Stimulated activated CD4-positive, alpha-beta T cell treated with anti-CD3 and anti-CD28 coated beads, Interleukin-4, amount 100 ng/mL, for 1 hour (primary cell): ENCODE measurements at places on chromosomes 1 and 21.

DNA sequence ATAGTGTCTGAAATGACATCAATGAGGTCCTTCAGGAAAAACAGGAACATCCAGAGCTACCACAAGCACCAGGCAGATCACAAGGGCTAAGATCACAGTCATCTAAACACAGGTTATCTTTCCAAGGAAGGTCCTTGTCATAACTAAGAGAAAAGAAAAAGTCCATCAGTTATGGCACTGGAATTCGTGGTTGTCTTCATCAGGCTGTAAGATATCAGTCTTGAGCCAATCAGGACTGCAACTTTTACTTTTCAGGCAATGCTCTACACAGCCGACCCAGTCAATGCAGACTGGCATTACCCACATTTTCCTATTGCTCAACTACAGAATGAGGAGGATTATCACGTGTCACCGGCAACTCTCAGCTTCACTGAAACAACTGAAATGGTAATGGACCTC, 26.4 kb downstream of the SORT1 start:
- DNase-seq = no peak

- DNase-seq = no peak
These were observed 28.7 kb upstream of the DIP2A start for GRCh38 chr21:46429754-46430681.

DNA sequence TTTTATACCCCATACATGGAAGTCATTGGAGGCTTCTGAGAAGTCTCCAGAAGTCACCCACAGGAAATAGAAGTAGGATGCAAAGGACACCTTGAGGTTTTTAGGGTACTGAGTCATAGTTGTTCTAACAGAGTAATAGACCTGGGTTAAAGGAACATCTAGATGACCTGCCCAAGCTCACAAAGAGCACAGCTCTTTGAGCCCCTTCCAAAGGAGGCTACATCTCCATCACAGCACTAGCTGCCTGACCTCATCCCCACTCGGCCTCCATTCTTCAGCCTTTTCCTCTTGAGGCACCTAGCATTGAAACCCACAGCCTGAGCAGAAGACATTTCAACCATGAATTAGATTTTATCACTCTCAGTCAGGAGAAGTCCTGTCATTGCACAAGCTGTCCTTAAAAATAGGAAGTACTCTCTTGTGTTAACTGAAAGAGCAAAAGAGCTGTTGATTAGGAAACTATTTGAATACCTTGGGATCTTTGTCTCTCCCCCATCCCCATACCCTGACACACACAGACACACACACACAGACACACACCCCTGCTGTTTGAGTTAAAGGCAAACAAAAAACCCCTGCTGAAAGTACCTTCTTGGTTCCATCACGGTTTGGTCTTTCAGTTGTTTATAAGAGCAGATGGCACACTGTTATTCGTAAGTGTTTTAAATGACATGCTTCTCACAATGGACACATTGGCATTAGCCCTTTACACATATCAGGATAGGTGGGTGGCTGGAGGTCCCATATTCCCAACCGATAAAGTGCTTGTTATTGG, 22.2 kb downstream of the MKNK1 start:
- no peak for DNase-seq

DNA sequence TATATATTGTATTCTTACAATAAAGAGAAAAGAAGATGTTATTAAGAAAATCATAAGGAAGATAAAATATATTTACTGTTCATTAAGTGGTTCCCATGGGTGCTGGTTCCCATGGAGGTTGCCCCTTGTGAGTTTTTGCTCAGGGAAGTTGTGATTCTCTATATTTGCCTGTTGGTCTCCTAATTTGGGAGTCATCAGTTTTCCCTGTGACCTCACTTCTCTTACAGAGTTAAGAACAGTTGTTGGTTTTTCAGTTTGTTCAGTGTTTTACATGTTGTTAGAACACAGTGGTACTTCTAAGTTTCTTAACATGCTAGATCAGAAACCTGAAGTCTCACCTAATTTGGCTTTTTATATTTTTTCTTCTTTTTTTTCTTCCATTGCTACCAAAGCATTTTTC, 109.2 kb downstream of the OSBPL9 start:
- no peak for DNase-seq

DNA sequence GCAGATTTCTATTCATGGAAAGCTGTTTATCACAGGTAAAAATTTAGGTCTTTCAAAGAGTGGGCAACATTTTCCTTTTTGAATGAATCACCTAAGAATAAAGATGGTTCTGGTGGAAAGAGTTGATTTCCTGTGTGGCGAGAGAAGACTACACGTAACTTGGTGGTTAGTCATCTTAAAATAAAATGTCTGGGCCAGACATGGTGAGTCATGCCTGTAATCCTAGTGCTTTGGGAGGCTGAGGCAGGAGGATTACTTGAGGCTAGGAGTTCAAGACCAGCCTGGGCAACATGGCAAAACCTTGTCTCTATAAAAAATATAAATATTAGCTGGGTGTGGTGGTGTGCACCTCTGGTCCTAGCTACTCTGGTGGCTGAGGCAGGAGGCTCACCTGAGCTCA, 65.7 kb downstream of the DISP1 start:
- DNase-seq = peak; percentile 16

DNA sequence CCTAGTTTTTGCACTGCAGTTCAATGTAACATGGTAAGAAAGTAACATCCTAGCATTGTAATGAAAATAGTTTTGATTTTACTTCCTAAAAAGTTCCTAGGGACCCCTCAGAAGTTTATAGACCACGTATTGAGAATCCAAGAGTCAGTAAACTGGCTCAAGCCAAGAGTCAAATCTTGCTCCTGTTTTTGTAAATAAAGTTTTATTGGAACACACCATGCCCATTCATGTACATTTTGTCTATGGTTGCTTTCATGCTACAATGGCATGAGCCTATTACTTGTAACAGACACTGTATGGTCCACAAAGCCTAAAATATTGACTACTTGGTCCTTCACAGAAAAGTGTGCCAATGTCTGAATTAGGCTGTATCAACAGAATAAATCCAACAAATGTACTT, 301.0 kb downstream of the LMO4 start:
- no peak for DNase-seq
